MG63 (cell line): ENCODE measurements at places on chromosomes 7 and 10.

GRCh38 chr10:20195076-20195475 lies 378.8 kb downstream of the PLXDC2 start:
- DNase-seq: no peak

- DNase-seq: no peak
Observed at GRCh38 chr7:73742753-73743641, 4.4 kb upstream of the ABHD11 start.

- no peak for DNase-seq
Observed at GRCh38 chr10:74029943-74030342, 32.0 kb downstream of the VCL start.

DNA sequence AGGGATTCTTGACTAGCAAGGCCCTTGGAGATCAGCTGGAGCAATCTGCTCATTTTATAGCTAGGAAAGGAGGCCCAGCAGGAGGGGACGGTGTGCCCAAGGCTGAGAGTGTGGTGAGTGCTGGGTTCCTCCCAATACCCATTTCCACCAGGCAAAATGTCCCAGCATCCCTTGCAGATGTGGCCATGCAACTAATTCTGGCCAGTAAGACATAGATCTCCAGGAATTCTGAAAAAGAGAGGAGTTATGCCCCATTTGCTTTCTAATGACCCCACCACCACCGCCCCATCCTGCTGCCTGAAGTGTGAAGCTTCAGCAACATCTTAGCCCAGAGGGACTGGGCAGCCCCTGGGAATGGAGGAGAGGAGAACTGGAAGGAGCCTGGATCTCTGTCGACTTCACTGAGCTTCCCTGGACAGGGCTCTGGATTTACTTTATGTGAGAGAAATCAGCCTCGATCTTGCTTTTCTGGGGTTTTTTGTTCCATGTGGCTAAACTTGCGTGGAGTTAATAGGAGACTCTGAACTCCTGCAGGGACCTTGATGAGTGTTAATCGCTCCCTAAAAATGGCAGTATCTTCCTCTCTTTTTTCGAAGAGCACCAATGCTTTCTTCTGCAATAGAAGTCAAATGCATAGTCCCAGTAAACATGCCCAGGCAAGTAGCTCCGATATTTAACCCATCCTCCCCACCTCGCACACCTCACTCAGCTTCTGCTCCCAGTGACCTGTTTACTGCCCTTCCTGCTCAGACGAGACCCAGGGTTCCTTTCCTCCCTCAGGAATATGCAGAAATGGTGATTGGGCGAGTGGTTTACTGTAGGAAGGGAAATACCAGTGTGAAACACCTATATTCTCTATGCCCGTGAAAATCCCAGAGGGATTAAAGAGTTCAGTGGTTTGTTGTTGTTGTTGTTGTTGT lies 127.5 kb upstream of the GPR26 start:
- no peak for DNase-seq

- no peak for DNase-seq
Observed at GRCh38 chr7:47145186-47145725, 436.7 kb downstream of the TNS3 start.

- DNase-seq: no peak
Observed at GRCh38 chr7:105006367-105007136, 7.5 kb upstream of the KMT2E start.

GRCh38 chr7:50088463-50089129 lies 4.5 kb downstream of the ZPBP start:
- DNase-seq: no peak

DNA sequence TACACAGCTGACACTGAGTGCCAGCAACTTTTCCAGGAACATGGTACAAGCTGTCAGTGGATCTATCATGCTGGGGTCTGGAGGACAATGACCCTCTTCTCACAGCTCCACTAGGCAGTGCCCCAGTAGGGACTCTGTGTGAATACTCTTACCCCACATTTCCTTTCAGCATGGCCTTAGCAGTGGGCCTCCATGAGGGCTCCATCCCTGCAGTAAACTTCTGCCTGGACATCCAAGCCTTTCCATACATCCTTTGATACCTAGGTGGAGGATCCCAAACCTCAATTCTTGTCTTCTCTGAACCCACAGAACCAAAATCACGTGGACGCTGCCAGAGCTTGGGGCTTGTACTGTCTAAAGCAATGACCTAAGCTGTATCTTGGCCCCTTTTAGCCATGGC lies 116.8 kb downstream of the IQUB start:
- DNase-seq: no peak

DNA sequence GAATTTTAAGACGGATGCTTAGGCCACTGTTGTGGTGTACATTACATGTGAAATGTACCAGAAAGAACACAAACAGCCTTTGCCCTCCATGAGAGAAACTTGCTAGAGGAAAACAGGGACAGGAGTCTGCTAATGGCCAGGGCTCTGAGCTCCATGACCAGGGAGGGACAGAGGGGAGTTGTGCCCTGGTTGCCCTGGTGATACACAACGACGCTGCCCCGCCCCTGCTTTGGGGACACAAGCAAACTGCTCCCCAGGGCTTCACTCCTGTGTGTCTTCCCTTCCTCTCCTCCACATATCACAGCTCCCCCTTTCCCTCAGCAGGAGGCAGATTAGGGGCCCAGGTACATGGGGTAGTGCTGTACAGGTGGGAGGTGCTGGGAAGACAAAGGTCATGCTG lies 36.2 kb downstream of the AMPH start:
- no peak for DNase-seq

- no peak for DNase-seq
Observed at GRCh38 chr7:70700941-70701425, 431.0 kb upstream of the GALNT17 start.

DNA sequence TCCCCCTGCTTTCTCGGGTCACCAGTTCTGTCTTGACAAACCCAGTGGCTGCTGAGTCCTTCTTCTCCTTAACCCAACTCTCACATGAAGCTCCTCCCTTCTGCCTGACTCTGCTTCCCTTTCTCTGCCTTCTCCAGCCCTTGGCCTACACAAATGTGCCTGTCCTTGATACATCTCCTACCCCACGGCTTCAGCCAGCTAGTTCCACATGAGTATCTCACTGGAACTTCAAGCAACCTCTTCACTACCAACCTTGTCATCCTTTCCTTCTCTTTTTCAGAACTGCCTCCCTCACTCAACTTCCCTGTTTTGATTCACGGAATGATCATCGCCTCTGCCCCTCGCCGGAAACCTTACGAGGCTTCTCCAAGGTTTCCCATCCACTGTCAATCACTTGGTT lies 55.9 kb downstream of the PDIA4 start:
- no peak for DNase-seq

DNA sequence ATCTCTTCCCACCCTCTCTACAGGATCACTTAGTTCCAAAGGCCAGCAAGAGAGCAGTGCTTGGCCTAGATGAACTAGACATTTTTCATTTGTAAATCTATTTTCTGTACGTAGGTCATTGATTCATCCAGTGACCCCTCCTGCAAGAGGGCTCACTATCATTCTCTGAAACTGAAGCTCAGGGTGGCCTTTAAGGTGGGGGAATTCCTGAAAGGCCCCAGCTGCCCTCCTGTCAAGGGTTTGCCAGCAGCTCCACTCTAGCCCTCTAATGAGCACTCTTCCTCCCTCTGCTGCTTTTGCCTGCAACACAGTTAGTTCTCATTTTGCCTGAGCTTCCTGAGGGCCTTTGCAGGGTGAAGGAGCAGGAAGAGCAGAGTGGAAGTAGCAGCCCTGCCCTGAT lies 41.2 kb downstream of the LRRC18 start:
- DNase-seq: no peak

- DNase-seq: no peak
Observed at GRCh38 chr7:85019176-85019575, 167.7 kb downstream of the SEMA3D start.

DNA sequence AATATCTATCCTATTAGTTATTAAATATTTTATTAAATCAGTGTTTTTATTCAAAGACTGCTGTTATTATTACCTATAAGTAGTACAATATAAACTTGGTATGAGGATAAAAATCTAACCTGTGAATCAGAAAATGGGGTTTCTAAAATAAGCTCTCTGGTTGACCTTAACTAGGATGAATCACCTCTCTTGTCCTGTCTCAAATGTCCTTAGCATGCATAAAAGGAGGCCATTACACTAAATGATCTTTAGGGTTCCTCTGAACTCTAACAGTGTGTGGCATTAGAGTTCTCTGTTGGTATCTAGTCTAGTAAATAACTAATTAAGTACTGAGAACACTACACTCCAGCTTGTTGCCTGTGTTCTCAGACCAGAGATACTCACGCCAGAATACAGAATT lies 143.1 kb upstream of the LRRTM3 start:
- no peak for DNase-seq

- DNase-seq: no peak
Observed at GRCh38 chr10:61899069-61899531, 2.4 kb upstream of the ARID5B start.

DNA sequence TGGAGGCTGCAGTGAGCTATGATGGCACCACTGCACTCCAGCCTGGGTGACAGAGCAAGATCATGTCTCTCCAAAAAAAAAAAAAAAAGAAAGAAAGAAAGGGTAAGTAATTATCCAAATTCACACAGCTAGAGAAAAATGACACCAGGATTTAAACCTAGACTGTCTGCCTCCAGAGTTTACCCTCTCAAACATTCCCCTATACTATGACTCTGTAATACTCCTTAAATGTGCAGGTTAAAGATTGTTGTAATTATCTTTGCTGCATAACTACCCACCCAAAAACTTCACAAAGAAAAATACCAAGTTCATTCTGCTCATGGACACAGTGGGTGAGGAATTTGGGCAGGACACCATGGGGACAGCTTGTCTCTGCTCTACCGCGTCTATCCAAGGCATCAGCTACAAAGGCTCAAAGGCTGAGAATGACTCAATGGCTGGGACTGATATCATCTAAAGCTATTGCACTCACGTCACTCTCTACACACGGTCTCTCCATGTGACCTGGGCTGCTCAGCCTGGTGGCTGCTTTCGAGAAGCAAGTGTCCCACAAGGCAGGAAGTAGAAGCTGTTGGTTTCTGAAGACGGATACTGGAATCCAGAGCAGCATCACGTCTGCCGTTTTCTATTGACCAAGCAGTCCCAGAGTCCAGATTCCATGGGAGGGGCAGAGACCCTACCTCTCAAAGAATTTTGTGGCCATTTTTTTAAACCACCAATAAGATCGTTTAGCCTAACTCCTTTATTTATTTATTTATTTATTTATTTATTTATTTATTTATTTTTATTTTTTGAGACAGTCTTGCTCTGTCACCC lies 185.7 kb upstream of the AUTS2 start:
- no peak for DNase-seq

GRCh38 chr10:128178302-128178958 lies 52.2 kb upstream of the MKI67 start:
- DNase-seq: peak; percentile 22

DNA sequence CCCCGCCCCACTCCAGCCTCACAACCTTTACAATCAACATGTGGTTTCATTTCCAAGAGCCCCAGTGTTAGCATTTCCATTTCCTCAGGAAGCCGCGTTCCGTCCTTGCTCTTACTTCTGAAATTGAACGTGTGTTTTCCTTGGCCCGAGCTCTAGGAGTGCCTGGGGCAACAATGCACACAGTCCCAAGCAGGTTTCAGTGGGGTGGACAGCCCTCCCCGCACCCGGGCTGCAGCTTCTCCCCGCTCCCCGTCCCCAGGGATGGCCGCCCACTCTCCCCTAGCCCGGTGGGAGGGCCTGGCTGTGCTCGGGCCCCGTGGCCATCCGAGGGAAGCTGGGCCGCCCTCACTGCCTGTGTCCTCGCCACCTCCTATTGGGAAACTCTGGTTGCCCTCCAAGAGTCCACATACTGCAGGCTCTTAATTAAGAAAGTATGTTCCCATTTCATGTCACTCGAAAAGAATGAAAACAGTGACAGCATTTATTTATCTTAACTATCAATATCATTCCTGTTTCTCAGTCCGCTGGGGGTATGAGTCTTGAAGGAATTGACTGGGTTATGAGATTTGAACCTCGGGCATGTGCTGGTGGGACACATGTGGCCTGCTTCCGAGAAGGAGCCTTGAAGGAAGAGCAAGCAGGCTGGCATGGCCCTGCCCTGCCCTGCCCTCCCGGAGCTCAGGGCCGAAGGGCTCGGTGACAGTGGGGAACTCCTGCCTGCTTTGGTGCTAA lies 163.8 kb downstream of the GRK5 start:
- DNase-seq: peak; percentile 28

GRCh38 chr7:55191926-55192692 lies 173.0 kb upstream of the LANCL2 start:
- DNase-seq: peak; percentile 40

DNA sequence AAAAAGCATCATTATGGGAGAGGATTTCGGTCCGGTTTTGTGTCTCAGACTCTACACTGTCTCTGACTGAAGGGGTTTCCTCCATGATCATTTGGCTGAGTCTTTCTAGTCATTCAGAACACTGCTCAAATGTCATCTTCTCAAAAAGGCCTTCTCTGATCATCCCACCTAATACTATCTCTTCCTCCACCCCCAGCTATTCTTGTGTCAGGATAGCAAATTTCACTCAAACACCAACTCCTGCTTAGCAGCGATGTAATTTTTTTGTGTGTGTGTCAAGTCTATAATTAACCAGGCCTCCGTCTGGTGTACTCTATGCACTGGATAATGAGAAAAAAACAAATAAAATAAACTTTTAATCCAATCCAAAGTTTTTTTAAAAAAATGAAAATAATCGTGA lies 200.4 kb downstream of the KCND2 start:
- no peak for DNase-seq

DNA sequence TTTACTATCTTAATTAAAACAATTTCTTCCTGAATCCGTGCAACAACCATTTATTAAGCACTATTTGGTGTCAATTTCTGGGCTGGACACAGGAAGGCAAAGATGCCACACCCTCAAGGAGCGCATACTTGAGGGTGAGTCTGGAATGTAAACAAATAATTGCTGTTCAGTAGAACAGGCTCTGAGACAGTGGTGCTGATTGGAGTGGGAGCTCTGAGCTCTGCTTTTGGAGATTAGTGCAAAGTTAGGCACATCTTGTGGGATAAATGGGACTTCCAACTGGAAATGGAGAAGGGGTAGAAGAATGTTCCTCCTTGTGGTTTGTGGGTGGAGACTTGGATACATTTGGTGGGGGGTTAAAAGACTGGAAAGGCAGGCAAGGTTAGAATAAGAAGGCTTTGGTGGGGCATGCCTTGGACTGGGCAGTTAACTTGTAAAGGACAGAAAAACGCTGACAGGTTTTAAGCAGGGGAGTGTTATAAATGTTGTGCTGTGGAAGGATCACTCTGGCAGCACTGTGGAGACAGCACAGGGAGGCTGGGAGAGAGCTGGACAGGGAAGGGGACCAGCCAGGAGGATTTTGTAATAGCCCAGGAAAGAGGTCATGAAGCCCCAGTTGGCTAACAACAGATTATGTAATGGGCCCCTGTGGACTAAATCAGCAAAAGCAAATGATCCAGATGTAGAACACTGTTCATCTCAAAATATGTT lies 80.7 kb downstream of the ZNF365 start:
- DNase-seq: peak; percentile 56

- DNase-seq: no peak
Observed at GRCh38 chr7:33792041-33792440, 113.3 kb upstream of the BMPER start.

DNA sequence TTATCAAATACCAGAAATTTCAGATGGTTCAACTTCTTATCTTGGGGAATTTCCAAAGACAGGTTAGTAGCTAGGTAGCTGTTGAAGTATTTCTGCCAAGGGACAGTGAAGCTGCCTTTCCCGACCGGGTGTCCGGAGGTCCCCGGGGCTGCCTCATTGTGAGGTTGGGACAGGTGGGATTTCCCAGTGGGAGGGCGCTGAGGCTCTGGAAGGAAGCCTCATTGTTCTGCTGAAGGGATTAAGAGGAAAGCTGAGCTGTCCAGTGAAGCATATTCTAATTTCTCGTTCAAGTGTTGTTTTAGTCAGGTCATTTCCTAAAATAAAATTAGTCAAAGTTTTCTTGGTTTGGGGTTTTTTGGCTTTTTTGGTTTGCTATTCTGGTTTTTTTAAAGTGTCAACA lies 244.2 kb downstream of the MGMT start:
- DNase-seq: no peak

GRCh38 chr7:87517136-87517815 lies 41.8 kb upstream of the ABCB4 start:
- DNase-seq: peak; percentile 32
